ENCODE measurements at places on chromosomes 2 and 18. TPM values are rescaled to one million over a fixed set of nuclear protein-coding genes. Genes with fewer than 3 reads are reported as not detected.

SNORC gene
- total RNA-seq = 0.96 TPM

SERPINB4 gene
- not detected for total RNA-seq

KCNIP3 gene
- total RNA-seq = 3.0 TPM

IL36B gene
- total RNA-seq = not detected

SCYGR1 gene
- not detected for total RNA-seq

CHRNA1 gene
- 0.52 TPM for total RNA-seq

IL37 gene
- total RNA-seq = not detected

DIPK1C gene
- total RNA-seq = not detected

MEP1B gene
- total RNA-seq = not detected

WDPCP gene
- 8.6 TPM for total RNA-seq

ASB1 gene
- total RNA-seq = 26.6 TPM

SRSF7 gene
- 112 TPM for total RNA-seq

TUBB8B gene
- 0.38 TPM for total RNA-seq

GRCh38 chr2:20467789-20468548 is 21.1 kb downstream of the RHOB start:
- H3K4me3 ChIP-seq = no peak overlapping the region
- H3K27ac ChIP-seq = no peak overlapping the region
- no peaks in the 10 kb centered on the region for H3K4me1 ChIP-seq
- no peaks in the 10 kb centered on the region for H3K36me3 ChIP-seq

GRCh38 chr2:133377021-133377481 is 191.2 kb downstream of the NCKAP5 start:
- no peaks in the 10 kb centered on the region for H3K36me3 ChIP-seq
- H3K4me1 ChIP-seq = no peaks in the 10 kb centered on the region
- H3K4me3 ChIP-seq = no peak overlapping the region
- no peaks in the 10 kb centered on the region for H3K27me3 ChIP-seq

DNA sequence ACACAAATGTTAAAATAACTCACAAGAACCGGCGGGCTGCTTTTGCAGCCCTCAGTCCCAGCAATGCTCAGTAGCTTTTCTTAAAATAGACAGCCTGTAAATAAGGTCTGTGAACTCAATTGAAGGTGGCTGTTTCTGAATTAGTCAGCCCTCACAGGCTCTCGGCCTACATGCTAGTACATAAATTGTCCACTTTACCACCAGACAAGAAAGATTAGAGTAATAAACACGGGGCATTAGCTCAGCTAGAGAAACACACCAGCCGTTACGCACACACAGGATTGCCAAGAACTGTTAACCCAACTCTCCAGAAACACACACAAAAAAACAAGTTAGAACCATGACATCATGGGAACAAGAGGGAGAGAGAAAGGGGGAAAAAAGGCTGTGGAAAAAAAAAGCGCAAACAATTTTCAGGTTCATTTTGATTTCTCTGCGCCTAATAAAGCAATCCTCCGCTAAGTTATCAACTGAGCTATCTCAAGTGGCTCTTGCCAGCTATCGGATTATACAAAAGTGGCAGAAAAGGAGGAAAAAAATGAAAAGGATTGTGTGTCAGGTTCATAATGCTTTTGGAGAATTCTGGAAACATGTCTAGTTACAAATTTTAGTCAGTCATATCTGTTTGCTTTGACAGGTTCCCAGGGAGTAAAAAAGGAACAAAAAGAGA is 89.1 kb downstream of the ZEB2 start:
- no peak for DNase-seq
- no peaks in the 10 kb centered on the region for H3K27me3 ChIP-seq
- H3K4me3 ChIP-seq = no peak overlapping the region

GRCh38 chr2:54724560-54725342 is 1.3 kb downstream of the EML6 start:
- H3K4me1 ChIP-seq = peaks cover 14% of the 10 kb centered on the region
- peak; percentile 67 for DNase-seq
- peak overlapping the region; percentile 84 for H3K4me3 ChIP-seq
- H3K27ac ChIP-seq = no peak overlapping the region

- peaks cover 31% of the 10 kb centered on the region for H3K36me3 ChIP-seq
- H3K27ac ChIP-seq = peak overlapping the region; percentile 77
- peak; percentile 95 for DNase-seq
- peaks cover 4% of the 10 kb centered on the region for H3K27me3 ChIP-seq
- peak overlapping the region; percentile 91 for H3K4me3 ChIP-seq
Observed at GRCh38 chr2:111121828-111122630, 1.3 kb downstream of the BCL2L11 start.

DNA sequence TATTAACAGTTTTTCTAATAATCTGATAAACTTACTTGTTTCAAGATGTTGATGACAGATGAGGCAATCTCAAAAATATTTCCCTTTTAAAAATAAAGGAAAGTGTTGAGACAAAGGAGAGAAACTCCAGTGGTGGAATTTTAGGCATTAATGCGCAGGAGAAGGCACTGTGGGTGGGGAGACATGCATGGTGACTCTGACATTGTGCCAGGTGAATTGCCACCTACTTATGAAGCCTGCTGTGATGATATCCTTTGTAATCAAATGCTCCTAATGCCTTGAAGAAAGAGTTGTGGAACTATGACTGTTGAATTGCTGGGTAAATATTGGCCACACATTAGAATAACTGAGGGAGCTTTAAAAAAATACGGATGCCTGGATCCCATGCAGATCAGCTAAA is 101.4 kb downstream of the PLA2R1 start:
- no peak overlapping the region for H3K4me3 ChIP-seq
- H3K4me1 ChIP-seq = peaks cover 7% of the 10 kb centered on the region
- no peaks in the 10 kb centered on the region for H3K36me3 ChIP-seq
- no peaks in the 10 kb centered on the region for H3K27me3 ChIP-seq

GRCh38 chr2:26580151-26580550 is 61.0 kb downstream of the CIB4 start:
- H3K27ac ChIP-seq = no peak overlapping the region
- DNase-seq = peak; percentile 47
- no peaks in the 10 kb centered on the region for H3K36me3 ChIP-seq
- H3K27me3 ChIP-seq = peaks cover 19% of the 10 kb centered on the region
- H3K4me1 ChIP-seq = no peaks in the 10 kb centered on the region

GRCh38 chr18:8081872-8082553 is 514.9 kb downstream of the PTPRM start:
- H3K27me3 ChIP-seq = no peaks in the 10 kb centered on the region
- H3K27ac ChIP-seq = no peak overlapping the region
- DNase-seq = no peak

GRCh38 chr2:136137982-136138381 is 20.0 kb upstream of the CXCR4 start:
- no peak for DNase-seq
- H3K4me3 ChIP-seq = no peak overlapping the region
- peak overlapping the region; percentile 27 for H3K27ac ChIP-seq
- no peaks in the 10 kb centered on the region for H3K36me3 ChIP-seq
- no peaks in the 10 kb centered on the region for H3K27me3 ChIP-seq

GRCh38 chr2:232581725-232582124 is 31.2 kb downstream of the EIF4E2 start:
- no peak overlapping the region for H3K4me3 ChIP-seq
- H3K36me3 ChIP-seq = peaks cover 15% of the 10 kb centered on the region
- H3K4me1 ChIP-seq = no peaks in the 10 kb centered on the region
- H3K27ac ChIP-seq = no peak overlapping the region

GRCh38 chr2:154306266-154306970 is 392.1 kb upstream of the KCNJ3 start:
- no peak for DNase-seq
- no peaks in the 10 kb centered on the region for H3K36me3 ChIP-seq
- H3K27ac ChIP-seq = no peak overlapping the region
- no peaks in the 10 kb centered on the region for H3K27me3 ChIP-seq

DNA sequence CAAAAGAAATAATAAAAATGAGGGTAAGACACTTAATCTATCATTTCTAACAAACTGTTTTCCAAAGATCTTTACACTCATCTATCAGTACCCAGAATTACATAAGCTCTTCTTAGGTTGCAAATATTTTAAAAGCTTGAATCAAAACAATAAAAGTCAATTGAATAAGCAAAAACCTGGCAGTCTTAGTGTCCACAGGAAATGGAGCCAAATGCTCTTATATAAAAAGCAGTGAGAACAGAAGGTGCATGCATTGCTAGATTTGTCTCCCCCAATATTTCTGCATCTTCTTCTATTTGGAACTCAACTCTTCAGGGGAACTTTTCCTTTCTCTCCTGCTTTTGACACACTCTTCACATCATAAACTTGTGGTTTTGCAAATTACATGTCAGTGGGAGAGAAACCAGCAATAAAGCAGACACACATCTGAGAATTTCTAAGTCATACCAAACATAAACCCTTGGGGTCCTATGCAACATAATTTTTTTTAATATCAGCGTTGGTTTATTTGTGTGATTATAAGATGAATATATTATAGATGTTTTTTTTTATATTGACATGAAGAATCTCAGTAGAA is 343.9 kb upstream of the ACVR2A start:
- H3K36me3 ChIP-seq = no peaks in the 10 kb centered on the region
- no peaks in the 10 kb centered on the region for H3K27me3 ChIP-seq
- H3K4me1 ChIP-seq = no peaks in the 10 kb centered on the region
- H3K4me3 ChIP-seq = no peak overlapping the region
- DNase-seq = no peak
- no peak overlapping the region for H3K27ac ChIP-seq

DNA sequence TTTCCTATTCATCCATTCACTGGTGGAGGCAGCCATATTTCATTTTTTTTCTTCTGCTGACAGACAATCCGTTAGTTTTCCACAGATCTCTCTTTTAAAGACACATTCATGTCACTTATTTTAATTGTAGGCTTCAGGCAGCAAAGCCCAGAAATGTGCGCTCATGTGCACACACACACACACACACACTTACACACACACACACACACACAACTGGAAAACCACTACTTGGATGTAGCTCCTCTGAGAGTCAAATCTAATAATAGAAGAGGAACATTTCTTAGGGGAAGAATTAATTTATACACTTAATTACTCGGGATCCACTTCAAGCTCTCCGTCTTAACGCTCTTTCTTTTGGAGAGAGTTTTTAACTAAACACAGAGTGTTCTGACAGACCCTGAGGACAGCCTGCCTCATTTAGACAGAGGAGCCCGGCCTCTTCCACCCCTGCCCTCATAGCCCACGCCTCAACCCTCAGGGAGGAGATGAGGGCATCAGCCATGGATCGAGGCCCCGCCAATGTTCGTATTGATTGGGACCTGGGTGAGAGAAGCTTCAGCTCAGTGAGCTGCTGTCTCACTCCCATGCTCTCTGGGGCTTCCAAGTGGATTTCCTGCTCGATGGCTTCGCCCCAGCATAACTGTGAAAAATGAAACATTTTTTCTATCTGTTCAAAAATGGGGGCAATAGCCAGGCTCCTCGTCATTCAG is 261.4 kb upstream of the SKOR2 start:
- H3K4me1 ChIP-seq = no peaks in the 10 kb centered on the region
- H3K4me3 ChIP-seq = no peak overlapping the region
- no peaks in the 10 kb centered on the region for H3K27me3 ChIP-seq
- no peak for DNase-seq
- H3K27ac ChIP-seq = no peak overlapping the region

DNA sequence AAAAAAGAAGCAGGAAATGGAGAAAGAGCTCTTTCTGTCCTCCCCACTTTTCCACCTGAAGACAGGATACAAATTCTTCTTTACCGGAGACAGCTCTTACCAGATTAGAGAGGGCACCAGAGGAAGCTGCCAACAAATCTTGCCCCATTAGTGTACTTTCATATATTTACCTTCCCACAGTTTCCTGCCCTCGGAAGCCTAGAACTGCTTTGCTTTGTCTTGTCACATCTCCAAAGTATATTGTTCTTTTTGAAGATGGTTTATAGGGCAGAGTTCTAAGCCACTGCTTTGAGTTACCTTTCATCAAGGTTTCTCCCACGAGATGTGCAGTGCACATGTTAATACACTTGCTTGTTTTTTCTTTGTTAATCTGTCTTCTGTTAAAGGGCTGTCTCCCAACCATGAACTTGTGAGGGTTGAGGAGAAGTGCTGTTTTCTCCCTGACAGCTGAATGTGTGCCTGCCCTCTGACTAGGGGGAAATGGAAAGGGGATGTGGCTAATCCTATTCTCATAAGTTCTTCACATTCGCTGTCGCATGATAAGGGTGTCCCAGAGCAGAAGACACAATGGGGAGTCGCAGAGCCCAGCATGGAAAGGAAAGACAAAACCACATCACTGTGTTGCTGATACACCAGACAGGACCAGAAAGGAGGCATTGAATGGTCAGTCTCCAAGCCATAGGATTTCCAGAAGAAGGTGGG is 24.2 kb downstream of the CENPA start:
- H3K27ac ChIP-seq = no peak overlapping the region
- H3K4me1 ChIP-seq = no peaks in the 10 kb centered on the region
- H3K36me3 ChIP-seq = no peaks in the 10 kb centered on the region
- no peak overlapping the region for H3K4me3 ChIP-seq
- DNase-seq = no peak

GRCh38 chr18:48133671-48134251 is 203.3 kb upstream of the SMAD2 start:
- no peaks in the 10 kb centered on the region for H3K36me3 ChIP-seq
- no peak overlapping the region for H3K27ac ChIP-seq
- H3K27me3 ChIP-seq = no peaks in the 10 kb centered on the region
- H3K4me1 ChIP-seq = peaks cover 4% of the 10 kb centered on the region

DNA sequence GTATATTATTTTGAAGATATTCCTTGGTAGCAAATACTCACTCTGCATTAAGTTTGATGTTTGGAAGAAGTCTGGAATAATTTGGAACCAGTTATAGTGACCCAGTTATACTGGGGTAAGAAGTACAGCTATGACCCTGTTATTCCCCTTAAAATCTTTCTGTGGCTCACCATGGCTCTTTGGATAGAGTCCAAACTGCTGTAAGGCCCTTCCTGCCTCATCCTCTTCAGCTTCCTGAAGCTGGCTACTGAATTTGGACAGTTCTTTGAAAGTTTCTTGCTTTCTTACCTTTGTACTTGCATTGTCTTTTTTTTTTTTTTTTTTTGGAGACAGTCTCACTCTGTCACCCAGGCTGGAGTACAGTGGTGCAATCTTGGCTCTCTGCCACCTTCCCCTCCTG is 85.6 kb downstream of the ABI2 start:
- no peak overlapping the region for H3K4me3 ChIP-seq
- peaks cover 27% of the 10 kb centered on the region for H3K36me3 ChIP-seq
- no peaks in the 10 kb centered on the region for H3K27me3 ChIP-seq
- no peaks in the 10 kb centered on the region for H3K4me1 ChIP-seq
- no peak for DNase-seq

GRCh38 chr2:129438501-129439057 is 540.9 kb upstream of the RAB6C start:
- no peak overlapping the region for H3K27ac ChIP-seq
- no peak for DNase-seq
- no peaks in the 10 kb centered on the region for H3K36me3 ChIP-seq
- no peaks in the 10 kb centered on the region for H3K4me1 ChIP-seq
- H3K27me3 ChIP-seq = no peaks in the 10 kb centered on the region
- no peak overlapping the region for H3K4me3 ChIP-seq

GRCh38 chr2:48235076-48235475 is 294.9 kb upstream of the STON1 start:
- no peaks in the 10 kb centered on the region for H3K36me3 ChIP-seq
- H3K4me3 ChIP-seq = no peak overlapping the region
- no peak overlapping the region for H3K27ac ChIP-seq
- DNase-seq = no peak

- H3K27me3 ChIP-seq = no peaks in the 10 kb centered on the region
- H3K27ac ChIP-seq = no peak overlapping the region
- H3K36me3 ChIP-seq = no peaks in the 10 kb centered on the region
- H3K4me3 ChIP-seq = no peak overlapping the region
- no peak for DNase-seq
Observed at GRCh38 chr2:45814488-45814887, 163.0 kb downstream of the PRKCE start.

- H3K27ac ChIP-seq = no peak overlapping the region
- H3K4me3 ChIP-seq = peak overlapping the region; percentile 73
- peaks cover 7% of the 10 kb centered on the region for H3K4me1 ChIP-seq
- no peaks in the 10 kb centered on the region for H3K36me3 ChIP-seq
Observed at GRCh38 chr2:160061944-160062291, 497 bp downstream of the PLA2R1 start.
